Suprapubic skin (tissue), 4 donors: ENCODE measurements at places on chromosomes 1 and 21.
A peak's percentile ranks its signal among the peaks of the same experiment; 100 is the strongest.

GRCh38 chr1:185495007-185495406 lies 178.0 kb upstream of the IVNS1ABP start:
- no peak overlapping the region for H3K4me3 ChIP-seq
- H3K27ac ChIP-seq: no peak overlapping the region
- no peaks in the 10 kb centered on the region for H3K27me3 ChIP-seq
- H3K4me1 ChIP-seq: peaks cover 3% of the 10 kb centered on the region
- DNase-seq: no peak

DNA sequence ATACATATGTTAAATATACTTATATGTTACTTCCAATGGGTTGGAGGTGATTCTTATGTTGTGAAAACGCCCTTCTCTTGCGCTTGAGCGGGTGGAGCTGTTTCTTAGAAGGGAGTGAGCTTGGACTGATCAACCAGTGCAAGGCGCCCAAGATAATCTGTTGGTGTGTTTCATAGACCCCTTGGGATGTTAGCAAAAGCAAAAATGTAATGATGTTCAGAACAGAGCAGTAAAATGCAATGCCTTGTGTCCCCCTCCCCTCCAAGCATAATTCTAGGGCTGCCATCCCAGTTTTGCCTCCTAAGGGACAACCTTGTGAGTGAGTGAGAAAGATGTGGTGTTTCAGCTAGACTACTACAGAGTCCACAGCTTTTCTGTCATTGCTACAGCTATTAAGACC lies 6.2 kb upstream of the CD34 start:
- peaks cover 31% of the 10 kb centered on the region for H3K4me1 ChIP-seq
- no peak for DNase-seq
- no peak overlapping the region for H3K4me3 ChIP-seq
- H3K27ac ChIP-seq: no peak overlapping the region
- no peaks in the 10 kb centered on the region for H3K27me3 ChIP-seq

DNA sequence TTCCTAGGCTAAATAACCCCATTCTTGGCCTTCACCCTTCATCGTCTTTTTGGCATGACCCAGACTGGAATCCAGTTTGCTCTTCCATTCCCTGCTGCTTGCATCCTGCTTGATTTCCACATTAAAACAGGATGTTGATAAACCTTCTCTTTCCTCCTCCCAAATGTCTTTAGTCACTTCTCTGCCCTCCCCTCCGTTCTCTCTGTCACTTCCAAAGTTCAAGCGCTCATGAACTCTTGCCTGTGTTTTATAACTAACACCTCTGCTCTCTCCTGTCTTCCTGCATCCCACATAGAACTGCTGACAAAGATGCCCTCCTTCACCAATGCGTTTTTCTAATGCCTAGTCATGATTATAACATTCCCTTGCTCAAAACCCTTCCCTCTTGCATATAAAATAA lies 65.6 kb upstream of the SLC44A3 start:
- no peaks in the 10 kb centered on the region for H3K27me3 ChIP-seq
- H3K36me3 ChIP-seq: no peaks in the 10 kb centered on the region

DNA sequence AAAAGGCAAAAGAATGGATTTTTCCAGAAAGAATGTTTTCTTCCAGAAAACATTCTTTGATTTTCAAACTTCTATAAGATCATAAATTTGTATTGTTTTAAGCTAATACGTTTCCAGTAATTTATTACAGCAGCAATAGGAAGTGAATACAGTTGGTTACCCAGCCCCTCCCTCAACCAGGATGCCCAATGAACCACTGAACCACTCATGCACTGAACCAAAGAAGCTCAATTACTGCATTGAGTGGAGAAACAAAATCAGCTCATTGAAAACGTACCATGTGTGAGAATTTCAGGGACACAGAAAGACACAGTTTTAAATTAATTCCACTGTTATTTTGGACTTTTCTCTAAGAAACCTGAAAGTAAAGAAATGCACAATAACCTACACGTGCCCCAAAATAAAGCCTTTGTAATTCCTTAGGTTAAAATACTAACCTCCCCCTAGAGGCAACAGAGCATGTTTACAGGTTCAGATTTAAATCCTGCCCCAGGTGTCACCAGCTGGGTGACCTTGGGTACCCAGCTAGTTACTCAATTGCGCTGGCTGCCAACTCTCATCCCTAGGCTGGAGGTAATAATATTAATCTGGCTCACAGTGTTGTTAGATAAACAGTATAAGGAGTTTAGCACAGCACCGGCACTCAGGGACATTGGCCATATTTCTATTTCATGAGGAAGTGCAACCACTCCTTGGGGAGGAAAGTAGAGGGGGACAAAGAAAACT lies 111.7 kb downstream of the NMNAT2 start:
- H3K4me1 ChIP-seq: peaks cover 18% of the 10 kb centered on the region
- H3K4me3 ChIP-seq: no peak overlapping the region
- no peaks in the 10 kb centered on the region for H3K36me3 ChIP-seq

- H3K4me1 ChIP-seq: no peaks in the 10 kb centered on the region
- H3K36me3 ChIP-seq: no peaks in the 10 kb centered on the region
- no peak overlapping the region for H3K4me3 ChIP-seq
- no peak for DNase-seq
- H3K27ac ChIP-seq: no peak overlapping the region
These were observed 13.2 kb upstream of the SLC41A1 start for GRCh38 chr1:205826016-205826806.

DNA sequence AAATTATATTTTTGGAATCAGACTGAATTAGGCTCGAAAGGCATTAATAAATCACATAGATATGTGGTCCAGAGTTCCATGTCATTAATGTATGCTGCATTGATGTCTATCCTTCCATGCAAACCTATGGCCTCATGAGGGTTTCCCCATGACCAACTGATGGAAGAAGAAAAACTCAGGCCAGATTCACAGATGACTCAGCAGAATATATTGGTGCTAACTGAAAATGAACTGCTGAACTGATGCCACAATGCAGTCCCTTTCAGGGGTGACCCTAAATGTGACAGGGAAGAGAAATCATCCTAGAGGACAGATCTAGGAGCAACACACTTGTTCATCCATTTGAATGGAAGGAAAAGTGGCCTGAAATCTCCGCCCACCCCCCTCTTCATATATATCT lies 110.5 kb upstream of the KCND3 start:
- no peaks in the 10 kb centered on the region for H3K4me1 ChIP-seq
- DNase-seq: no peak
- no peak overlapping the region for H3K4me3 ChIP-seq
- H3K36me3 ChIP-seq: no peaks in the 10 kb centered on the region
- H3K27ac ChIP-seq: no peak overlapping the region

DNA sequence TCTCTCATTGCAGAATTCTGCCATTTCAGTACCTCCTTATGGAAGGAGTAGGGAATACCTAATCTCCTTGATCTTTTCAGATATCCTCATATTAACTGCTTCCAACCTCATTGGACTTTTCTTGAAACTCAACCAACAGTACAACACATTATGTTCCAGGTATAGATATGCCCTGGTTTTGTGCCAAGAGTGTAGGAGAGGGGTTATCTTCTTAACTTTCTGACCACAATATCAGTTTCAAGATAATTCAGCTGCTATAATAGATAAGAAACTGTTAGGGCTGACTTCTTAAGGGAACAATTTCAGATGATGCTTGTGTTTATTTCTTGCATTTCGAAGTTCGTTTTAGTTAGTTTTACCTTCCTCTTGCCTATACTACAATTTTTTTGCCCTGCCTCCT lies 2.1 kb upstream of the LPGAT1 start:
- H3K4me3 ChIP-seq: no peak overlapping the region
- DNase-seq: no peak
- H3K36me3 ChIP-seq: no peaks in the 10 kb centered on the region
- H3K27me3 ChIP-seq: no peaks in the 10 kb centered on the region

DNA sequence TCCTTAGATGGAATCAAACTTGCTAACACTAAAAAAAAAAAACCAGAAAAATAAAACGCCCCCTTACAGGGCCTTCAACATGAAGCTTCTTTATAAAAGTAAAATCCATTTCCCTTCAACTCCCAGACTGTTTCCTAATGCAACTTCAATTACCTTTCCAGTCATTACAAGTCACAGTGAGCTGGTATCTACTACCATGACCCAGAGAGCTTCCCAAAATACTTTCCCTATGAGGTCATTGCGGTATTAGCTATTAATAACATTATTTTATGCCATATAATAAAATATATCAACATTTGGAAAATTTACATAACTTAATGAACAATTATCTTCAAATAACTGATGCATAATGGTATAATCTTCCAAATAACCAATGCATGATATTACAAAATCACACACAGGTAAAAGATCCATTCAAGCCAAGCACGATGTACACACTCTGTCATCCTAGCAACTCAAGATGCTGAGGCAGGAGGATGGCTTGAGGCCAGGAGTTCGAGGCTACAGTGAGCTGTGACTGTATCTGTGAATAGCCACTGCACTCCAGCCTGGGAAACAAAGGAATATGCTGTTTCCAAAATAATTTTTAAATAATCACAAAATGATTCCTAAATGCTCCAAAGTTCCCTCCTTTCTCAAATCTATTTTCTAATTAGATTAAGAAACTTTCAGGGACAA lies 24.1 kb downstream of the EIF4G3 start:
- no peak for DNase-seq
- H3K4me3 ChIP-seq: no peak overlapping the region
- peaks cover 6% of the 10 kb centered on the region for H3K36me3 ChIP-seq
- peaks cover 19% of the 10 kb centered on the region for H3K4me1 ChIP-seq

- no peaks in the 10 kb centered on the region for H3K36me3 ChIP-seq
- no peak overlapping the region for H3K27ac ChIP-seq
- H3K4me3 ChIP-seq: no peak overlapping the region
- DNase-seq: no peak
These were observed 41.9 kb downstream of the UCK2 start for GRCh38 chr1:165869343-165869742.

DNA sequence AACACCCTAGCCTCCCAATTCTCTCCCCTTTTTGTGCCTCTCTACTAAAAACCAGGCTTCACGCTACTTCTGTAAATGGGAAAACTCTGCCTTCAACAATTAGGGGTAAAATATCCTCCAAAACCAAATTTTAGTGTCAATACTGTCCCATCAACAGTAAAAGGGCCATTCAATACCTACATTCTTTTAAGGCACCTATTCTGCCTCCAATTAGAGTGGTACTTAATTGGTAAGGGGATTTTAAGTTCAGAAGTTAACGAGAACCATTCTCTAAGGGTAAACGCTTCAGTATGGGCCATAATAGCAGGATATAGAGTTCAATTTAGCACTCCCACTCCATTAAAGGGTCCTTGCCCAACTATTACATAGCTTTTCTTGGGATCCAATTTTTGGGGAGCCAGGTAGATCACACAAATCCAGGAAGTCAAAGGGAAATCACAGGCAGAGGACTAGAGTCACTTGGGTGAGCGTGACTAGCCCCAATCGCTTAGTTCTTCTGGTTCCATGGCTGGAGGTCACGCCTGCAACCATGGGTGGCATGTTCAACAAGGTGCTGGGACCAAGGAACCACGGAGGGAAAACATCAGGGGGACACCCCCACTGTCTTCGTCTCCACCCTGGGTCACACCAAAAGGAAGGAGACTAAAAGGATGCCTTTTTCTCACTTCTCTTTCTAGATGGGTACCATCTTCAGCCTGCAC lies 20.1 kb upstream of the BSDC1 start:
- no peaks in the 10 kb centered on the region for H3K36me3 ChIP-seq
- no peak overlapping the region for H3K4me3 ChIP-seq
- no peak overlapping the region for H3K27ac ChIP-seq
- H3K27me3 ChIP-seq: no peaks in the 10 kb centered on the region
- DNase-seq: peak; percentile 6

DNA sequence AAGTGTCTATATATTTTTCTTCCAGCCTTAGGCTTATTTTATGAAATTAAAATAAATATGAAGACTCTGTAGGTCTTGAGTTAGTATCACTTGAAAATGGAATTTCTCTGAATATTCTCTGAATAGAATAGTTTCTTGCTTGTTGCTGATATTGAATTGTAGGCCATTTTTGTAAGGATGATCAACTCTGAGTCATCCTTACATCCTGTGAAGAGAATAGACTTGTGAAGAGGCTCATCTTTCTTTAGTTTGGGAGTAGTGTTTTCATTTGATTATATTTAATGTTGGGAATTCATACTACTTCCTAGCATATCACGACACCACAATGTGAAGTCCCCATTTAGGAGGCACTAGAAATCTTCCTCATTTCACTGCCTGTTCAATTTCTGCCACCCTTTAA lies 27.5 kb upstream of the CD1D start:
- H3K27ac ChIP-seq: no peak overlapping the region
- DNase-seq: no peak
- H3K27me3 ChIP-seq: no peaks in the 10 kb centered on the region
- no peak overlapping the region for H3K4me3 ChIP-seq

- no peak overlapping the region for H3K27ac ChIP-seq
- no peak overlapping the region for H3K4me3 ChIP-seq
- no peaks in the 10 kb centered on the region for H3K4me1 ChIP-seq
These were observed 49.4 kb upstream of the KIAA1614 start for GRCh38 chr1:180863158-180863775.

- no peaks in the 10 kb centered on the region for H3K4me1 ChIP-seq
- H3K4me3 ChIP-seq: no peak overlapping the region
- no peak overlapping the region for H3K27ac ChIP-seq
- DNase-seq: no peak
- H3K36me3 ChIP-seq: no peaks in the 10 kb centered on the region
- no peaks in the 10 kb centered on the region for H3K27me3 ChIP-seq
These were observed 127.0 kb upstream of the TIAM1 start for GRCh38 chr21:31470896-31471694.
